Suppressor macrophage treated with lipopolysaccharide for 4 hours (primary cell): ENCODE measurements at places on chromosomes 1 and 21.

DNA sequence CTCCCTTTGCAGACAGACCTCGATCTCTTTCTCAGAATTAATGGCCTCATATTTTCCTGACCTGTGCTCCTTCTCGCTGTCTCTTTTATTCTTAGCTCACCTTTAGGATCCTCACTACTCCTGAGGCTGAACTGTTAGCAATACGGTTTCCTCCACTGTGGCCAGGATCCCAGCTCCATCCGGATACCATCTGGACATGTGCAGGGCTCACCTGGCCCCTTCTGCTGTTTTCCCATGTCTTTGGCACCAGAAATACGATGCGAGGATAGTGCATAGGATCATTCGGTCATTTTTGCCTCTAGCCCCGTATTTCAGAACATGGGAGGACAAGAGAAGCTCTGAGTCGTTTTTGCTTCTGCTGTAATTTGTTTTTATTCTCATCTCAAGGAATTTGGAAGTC is 108.5 kb upstream of the KIF26B start:
- DNase-seq = no peak

DNA sequence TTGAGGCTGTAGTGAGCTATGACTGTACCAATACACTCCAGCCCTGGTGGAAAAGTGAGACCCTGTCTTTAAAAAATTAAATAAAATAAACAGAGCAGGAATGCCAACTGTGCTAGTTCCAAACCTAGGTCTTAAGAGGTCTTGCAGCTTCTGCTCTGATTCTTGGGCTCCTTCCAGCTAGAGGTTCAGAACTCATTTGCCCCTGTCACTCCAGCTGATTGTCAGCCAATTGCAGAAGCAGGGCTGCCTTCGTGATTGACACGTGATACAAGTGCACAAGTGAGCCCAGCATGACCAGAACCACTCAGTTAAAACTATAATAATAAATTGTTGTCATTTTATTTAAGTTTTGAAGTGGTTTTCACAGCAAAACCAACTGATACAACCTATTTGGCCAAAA is 298.4 kb downstream of the USP25 start:
- DNase-seq = no peak

DNA sequence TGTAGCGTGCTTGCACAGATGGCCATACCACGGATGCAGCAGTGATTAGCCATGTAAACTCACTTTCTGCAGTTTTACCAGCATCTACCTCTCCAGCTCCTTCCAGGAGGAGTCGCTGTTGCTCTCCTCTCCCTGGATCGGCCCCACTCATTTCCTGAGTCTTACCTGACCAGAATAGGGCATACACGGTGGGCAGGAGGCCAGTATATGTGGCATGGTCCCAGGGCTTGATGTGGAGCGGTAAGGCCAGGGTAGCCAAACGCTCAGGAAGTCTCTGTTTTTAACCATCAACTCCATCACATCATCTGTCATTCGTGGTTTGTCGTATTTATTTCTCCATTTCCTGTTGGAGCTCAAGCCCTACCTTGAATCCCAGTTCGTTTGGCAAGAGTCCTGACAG is 163.4 kb upstream of the USP24 start:
- peak; percentile 15 for DNase-seq

GRCh38 chr1:41850029-41850428 is 68.7 kb downstream of the HIVEP3 start:
- DNase-seq = no peak

GRCh38 chr1:227947676-227948492 is at the start of gene WNT9A:
WNT9A (minus strand) TSS chr1:227947932; CDS start chr1:227947887, 45 bp downstream.
- DNase-seq = peak; percentile 45

DNA sequence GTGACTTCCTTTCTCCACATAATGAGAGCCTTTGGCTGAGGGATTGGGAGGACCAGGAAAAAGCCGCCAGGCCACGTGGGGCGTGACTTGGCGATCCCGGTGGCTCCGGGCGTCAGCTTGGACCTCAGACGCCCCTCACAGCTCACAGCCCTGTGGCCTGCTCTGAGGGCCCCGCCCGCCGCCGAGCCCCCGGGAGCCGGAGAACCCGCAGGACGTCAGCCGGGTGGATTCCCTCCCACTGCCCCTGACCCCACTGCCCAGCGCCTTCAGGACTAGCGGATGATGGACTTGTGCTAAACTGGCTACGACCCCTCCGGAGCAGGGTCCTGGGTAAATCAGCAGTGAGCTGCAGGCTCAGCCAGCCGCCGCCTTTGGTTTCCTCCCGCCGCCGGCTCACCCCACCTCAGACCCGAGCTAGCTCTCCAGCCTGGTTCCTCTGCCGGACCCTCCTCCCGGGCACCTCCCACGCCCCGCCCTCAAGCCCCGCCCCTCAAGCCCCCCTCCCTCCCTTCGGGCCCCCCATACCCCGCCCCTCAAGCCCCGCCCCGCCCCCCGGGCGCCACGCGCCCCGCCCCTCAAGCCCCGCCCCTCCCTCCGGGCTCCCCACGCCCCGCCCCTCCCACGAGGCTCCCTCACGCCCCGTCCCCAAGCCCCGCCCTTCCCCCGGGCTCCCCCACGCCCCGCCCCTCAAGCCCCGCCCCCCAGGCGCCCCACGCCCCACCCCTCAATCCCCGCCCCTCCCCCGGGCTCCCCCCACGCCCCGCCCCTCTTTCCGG is 10.0 kb upstream of the FAAP20 start:
- peak; percentile 21 for DNase-seq

- DNase-seq = no peak
Observed at GRCh38 chr1:156928043-156928602, 7.7 kb downstream of the LRRC71 start.

- DNase-seq = peak; percentile 78
Observed at GRCh38 chr1:243343970-243344937, 88.4 kb downstream of the SDCCAG8 start.

DNA sequence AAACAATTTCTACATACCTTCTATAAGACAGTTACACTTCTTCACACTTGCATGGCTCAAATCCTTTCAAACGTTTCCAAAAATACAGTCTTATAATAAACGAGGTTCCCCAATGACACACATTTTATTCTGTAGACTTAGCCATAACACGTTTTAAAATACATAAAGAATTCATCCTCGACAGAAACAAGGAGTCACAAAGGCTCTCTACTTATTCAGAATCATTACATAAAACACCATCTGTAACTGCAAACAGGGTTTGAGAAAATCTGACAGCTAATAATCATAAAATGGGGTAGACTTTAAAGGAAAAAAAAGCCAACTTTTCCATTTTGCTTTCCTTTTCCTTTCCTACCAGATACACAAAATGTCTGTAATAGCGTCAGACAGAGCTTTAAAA is 1.8 kb downstream of the PIK3R3 start:
- DNase-seq = no peak

DNA sequence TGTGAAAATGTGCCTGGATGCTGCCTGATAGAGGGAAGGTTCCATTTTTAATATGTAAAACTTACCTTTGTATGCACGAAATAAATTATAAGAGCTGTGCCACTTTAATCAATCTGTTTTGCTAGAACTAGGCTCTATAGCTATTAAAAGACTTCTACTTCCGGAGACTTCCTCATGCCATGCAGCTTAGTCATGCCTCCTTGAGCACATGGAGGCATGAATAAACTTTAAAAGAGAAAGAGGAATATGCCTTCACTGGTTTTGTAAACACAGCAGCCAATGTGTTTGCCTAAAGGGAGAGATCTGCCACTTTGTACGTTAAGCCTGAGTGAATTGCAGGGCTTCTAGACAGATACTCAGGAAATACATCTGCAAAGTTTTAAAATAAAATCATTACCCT is 604.6 kb downstream of the LRRIQ3 start:
- peak; percentile 65 for DNase-seq

DNA sequence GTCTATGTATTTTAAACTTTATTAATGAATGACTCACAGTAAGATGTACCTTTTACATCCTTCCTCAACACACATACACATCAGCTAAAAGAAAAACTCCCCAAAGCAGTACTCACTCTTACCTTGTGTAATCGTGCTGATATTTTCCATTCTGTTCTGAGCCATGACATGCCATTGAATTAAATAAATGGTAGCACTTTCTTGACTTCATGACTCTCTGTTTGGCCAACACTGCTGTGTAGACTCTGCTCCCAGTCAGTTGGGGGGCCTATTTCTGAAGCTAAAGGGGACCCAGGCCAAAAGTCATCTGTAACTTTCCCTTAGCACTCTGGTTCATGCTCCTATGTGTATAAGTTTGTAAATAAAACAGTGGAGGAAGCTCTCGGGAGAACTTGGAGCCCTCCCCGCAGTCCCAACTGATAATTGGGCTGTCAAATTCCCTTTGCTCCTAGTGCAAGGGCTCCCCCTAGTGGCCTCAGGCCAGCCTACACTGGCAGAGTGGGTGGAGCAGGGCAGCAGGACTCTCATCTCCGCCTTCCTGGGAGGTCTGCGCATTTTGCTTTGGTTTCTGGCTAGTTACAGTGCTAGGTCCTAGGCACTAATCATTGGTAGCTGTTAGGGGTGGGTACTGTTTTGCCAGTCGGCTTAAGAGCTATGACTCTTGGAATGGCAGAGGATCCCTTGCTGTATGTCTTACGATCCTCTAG is 1.7 kb upstream of the FYB2 start:
- DNase-seq = peak; percentile 80

DNA sequence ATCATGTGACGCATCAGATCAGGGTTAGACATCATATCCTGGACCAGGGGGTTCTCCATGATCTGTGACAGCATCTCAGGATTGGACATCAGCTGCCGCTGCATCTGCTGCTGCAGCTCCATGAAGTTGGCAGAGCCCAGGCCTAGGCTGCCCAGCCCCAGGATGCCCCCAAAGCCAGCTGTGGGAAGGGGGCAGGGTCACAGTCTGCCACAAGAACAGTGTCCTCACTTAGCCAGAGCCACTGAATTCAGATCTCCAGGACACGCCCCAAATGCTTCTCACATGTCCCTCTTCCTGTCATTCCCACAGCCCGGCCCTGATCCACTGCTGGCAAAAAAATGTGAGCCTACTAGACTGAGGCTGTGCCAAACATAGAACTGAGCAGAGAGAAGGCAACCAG is 3.2 kb downstream of the UBQLN4 start:
- no peak for DNase-seq

- DNase-seq = no peak
Observed at GRCh38 chr1:236301080-236301957, 19.6 kb upstream of the ERO1B start.

DNA sequence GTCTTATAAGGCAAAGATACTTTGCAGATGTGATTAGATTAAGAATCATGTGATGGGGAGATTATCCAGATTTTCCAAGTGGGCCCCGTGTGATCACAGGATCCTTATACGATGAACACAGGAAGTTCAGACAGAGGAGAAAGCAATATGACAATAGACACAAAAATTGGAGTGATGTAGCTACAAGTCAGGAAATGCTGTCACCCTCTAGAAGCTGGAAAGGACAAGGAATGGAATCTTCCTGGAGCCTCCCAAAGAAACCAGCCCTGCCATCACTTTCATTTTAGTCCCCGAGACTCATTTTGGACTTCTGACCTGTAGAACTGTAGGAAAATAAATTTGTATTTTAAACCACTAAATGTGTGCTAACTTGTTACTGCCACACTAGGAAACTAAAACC is 61.9 kb upstream of the C1orf21 start:
- DNase-seq = no peak
